HCT116 (cell line): ENCODE measurements at places on chromosomes 16 and 17. TPM values are rescaled to one million over a fixed set of nuclear protein-coding genes. Genes with fewer than 3 reads are reported as not detected.

KRT39 gene
- not detected for total RNA-seq

HOXB5 gene
- total RNA-seq = 19.8 TPM

COG1 gene
- total RNA-seq = 44.6 TPM

MARCHF10 gene
- not detected for total RNA-seq

HOXB13 gene
- total RNA-seq = 7.8 TPM

KRT16 gene
- 0.61 TPM for total RNA-seq

FOXJ1 gene
- total RNA-seq = 0.61 TPM

NAGS gene
- total RNA-seq = 10.0 TPM

BBS2 gene
- total RNA-seq = 26.7 TPM

CCDC102A gene
- total RNA-seq = 4.5 TPM

WIPF2 gene
- total RNA-seq = 30.4 TPM

SLC39A11 gene
- 46.4 TPM for total RNA-seq
